ENCODE measurements at places on chromosomes 5 and 9. TPM values are rescaled to one million over a fixed set of nuclear protein-coding genes. Genes with fewer than 3 reads are reported as not detected.

DNA sequence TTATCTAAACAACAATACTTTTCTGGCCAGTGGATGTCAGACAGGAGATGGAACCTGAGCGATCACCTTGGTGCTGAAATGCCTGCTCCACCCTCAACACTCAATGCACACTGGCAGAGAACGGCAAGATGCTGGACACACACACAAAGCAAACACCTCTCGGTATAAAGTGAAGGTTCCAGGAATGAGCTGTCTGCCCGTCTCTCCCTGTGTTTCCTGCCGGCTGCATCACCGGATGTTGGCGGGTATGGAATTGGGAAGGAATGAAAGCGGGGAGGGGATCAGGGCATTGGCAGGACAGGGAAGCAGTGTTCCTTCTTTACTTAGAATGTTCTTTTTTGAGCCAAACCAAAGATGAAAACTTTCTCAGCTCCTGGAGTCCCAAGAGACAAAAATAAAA, 59.2 kb downstream of the MED10 start:
- no peak for DNase-seq

- no peak for DNase-seq
Observed at GRCh38 chr9:98571643-98572042, 137.1 kb downstream of the GABBR2 start.

GRCh38 chr5:61674378-61674777, 342.3 kb downstream of the ZSWIM6 start:
- no peak for DNase-seq

- no peak for DNase-seq
Observed at GRCh38 chr9:81028504-81028903, 660.8 kb downstream of the TLE1 start.

- peak; percentile 29 for DNase-seq
Observed at GRCh38 chr9:129362287-129363000, 184.4 kb upstream of the IER5L start.

DNA sequence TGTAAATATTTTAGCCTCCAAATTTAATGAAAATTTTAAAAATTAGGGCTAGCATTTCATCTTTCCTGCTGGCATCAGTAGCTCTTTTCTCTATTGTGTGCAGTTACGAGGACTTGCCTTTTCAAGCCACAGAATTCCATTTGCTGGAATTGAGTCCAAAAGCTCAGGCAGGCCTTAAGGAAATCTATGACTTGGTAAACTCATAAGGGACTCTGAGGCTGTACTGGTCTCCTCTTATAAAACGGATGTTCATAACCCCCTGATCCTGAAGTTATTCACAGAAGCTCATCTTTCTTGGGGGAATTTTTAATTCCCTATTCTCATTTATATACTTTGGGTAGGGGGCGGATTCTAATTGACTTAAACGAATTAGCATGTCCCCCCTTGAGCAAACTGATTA, 23.4 kb downstream of the ANKRA2 start:
- DNase-seq: no peak

The IFNA21 gene
- total RNA-seq: not detected

The ELP1 gene
- total RNA-seq: 32.6 TPM

The STARD4 gene
- 37.3 TPM for total RNA-seq

Data from OCI-LY7 (cell line).